ENCODE measurements at places on chromosomes 6 and 20. TPM values are rescaled to one million over a fixed set of nuclear protein-coding genes. Genes with fewer than 3 reads are reported as not detected.

Gene TFAP2D
- not detected for polyA plus RNA-seq

Gene BMP7
- not detected for polyA plus RNA-seq

GRCh38 chr6:101630941-101631340 lies 237.4 kb downstream of the GRIK2 start:
- no peak for DNase-seq

GRCh38 chr6:168793649-168794048 lies 352.7 kb downstream of the SMOC2 start:
- DNase-seq: no peak

DNA sequence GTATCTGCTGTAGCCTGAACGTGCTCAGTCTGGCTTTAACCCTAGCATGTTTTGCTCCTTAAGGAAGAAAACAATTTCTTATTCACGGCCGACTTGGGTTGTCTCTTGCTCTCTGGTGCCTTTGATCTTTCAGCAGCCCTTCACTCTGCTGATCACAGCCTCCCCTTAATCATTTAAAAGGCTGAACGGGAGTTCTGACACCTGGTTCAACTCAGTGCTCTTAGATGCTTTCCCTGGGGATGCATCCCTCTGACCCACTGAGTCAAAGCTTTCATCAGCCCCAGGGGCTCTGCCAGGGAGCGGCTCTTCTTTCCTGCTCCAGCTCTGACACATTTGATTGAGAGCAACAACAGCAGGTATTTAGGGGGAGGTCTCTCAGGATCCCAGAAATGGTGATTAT lies 79.0 kb upstream of the FYN start:
- no peak for DNase-seq

DNA sequence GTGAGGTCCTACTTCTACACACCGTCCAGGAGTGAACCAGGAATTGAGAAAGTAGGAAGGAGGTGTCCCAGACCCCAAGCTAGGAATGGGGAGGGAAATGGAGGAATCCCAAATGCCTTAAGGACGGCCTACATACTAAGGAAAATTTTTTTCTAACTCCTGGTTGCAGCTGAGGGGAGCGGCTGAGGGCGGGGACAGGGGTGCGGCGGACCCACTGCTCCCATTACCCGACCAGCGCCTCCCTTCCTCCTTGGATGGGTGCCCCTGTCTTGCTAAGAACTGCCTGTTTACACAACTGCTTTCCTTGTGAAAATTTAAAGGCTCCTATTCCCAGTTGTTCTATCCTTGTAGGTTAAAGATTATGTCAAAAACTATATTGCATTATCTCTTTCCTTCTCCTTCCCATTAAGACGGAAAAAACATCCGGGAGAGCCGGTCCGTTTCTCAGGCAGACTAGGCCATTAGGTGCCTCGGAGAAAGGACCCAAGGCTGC lies 699 bp upstream of the HSPA1B start:
- peak; percentile 83 for DNase-seq

DNA sequence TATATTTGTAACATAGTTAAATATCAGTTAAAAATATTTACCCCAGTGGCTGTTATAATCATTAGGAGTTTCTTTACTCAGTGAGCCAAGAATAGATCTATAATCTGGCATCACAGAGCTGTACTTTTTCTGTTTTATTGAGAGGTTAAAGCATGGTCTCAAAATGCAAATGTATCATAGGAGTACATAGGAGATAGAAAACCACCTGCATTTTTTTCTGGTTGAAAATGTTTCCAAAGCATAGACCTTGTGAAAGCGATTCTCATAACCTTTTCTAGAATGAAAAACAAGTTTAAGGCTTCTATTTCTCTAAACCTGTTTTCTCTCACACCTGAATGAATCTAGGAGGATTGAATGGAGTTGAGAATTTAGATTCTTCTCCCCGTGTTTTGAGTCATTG lies 14.4 kb downstream of the KCNQ5 start:
- DNase-seq: no peak

Gene CDH4
- polyA plus RNA-seq: 0.21 TPM

DNA sequence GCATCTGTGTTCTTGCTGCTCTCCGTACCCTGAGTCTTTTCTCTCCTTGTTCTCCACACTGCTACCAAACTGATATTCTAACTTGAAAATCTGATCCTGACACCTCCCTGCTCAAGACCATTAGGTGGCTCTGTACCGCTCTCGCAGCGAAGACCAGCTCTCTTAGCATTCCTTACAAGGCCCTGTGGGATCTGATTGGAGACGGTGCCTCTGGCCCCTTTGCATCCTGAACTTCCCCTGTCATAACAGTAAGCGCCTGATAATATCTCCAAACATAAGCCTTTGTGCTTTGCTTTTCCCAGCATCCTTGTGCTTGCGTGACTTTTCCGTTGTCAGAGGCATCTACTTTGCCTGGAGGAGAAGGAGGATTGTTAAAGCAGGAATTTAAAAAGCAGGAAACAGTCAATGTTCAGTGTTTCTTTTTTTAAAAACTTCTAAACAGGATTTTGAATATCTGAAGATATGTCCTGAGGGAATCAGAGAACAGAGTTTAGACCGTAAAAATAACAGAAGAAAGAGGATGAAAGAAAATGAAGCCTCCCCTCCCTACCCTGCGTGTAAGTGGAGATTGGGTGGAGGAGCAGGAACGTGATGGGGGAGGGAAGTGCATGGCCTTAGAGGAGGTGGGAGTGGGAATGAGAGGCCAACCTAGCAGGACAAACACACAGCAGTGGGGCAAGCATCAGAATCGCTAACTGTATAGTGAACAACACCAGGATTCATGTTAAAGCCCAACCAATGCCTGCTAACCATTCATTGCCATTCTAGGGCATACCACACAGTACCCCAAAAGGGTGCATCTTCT lies 89.2 kb upstream of the STMND1 start:
- DNase-seq: no peak

DNA sequence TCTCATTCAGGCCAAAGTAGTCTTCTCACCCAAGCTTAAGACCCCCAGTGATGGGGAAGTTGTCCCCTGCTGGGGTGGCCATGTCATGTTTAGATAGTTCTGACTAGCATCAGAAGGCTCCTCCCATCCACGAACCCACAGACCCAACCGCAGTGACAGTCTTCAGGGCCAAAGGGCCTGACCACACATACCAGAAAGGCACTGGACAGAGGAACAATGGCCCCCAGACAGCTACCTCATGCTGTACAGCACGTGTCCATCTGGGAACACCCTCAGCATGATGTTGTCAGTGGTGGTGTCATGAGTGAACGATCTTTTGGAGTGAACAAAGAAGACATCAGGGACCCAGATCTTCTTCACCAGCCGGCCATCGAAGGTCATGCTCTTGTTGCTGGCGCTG lies 46.3 kb downstream of the GABRR2 start:
- no peak for DNase-seq

Gene OLIG3
- polyA plus RNA-seq: not detected

Gene CRIP3
- polyA plus RNA-seq: 9.7 TPM

DNA sequence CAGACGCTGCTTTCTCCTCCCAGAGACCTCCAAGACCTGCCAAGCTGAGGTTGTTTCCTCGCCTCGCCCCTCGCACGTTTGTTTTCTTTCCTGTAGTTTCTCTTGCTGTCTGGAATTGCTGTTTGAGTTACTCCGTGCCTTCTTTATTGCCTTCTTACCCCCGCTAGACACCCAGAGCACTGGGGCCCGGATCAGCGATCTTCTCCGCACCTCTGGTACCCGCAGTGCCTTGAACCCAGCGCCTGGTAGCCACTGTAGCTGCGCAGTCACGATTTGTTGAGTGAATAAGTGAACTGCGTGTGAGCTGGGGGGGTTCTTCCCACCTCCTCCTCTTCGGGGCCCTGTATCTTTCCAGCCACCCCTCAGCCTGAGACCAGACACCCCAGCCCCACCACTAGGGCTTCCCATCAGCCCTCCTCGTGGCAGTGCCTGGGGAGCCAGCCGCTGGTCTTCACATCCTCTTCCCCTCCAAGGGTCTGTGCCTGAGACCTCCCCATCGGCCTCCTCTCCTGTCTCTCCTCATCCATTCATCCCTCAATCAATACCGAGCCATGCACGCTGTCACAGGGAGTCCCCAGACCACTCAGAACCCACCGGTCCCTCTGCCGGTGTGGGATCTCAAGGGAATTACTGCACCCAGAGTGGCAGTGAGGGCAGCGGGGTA lies 849 bp upstream of the BMP7 start:
- no peak for DNase-seq

Gene CGA
- not detected for polyA plus RNA-seq

DNA sequence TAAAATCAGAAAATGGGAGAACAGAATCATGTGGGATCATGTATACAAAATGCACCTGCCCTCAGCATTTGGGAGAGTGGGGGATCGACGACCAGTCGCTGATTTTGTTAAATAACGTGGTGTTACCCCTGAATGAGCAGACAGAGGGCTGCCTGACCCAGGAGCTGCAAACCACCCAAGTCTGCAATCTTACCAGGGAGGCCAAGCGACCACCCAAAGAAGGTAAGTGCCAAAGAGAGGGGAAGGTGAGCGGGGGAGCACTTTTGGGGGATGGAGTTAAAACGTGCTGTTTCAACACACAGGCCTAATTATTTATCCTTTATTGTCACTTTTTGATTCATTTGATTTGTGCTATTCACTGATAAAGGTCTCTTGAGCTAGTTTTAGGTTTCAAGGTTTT lies 4.1 kb downstream of the ADGRB3 start:
- no peak for DNase-seq

DNA sequence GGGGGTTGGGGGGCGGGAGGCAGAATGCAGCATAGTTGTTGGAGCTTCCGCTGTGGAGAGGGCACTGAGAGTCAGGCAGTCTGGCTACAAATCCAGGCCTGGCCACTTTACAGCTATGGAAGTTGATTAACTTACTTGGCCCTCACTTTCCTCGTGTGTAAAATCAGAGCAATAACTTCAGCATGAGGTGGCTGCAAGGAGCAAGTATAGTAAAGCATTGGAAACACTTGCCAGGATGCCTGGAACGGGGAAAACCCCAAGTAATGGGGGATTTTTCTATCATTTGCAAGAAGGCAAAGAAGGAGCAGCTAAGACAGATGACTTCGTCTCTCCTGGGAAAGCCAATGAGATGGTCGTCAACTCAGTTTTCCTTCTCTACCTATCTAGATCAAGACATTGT lies 35.8 kb downstream of the AGPAT4 start:
- no peak for DNase-seq

- DNase-seq: no peak
Measured at GRCh38 chr6:40710626-40711330, 123.6 kb upstream of the LRFN2 start.

- DNase-seq: no peak
Measured at GRCh38 chr6:7886132-7886531, 24.5 kb downstream of the TXNDC5 start.

DNA sequence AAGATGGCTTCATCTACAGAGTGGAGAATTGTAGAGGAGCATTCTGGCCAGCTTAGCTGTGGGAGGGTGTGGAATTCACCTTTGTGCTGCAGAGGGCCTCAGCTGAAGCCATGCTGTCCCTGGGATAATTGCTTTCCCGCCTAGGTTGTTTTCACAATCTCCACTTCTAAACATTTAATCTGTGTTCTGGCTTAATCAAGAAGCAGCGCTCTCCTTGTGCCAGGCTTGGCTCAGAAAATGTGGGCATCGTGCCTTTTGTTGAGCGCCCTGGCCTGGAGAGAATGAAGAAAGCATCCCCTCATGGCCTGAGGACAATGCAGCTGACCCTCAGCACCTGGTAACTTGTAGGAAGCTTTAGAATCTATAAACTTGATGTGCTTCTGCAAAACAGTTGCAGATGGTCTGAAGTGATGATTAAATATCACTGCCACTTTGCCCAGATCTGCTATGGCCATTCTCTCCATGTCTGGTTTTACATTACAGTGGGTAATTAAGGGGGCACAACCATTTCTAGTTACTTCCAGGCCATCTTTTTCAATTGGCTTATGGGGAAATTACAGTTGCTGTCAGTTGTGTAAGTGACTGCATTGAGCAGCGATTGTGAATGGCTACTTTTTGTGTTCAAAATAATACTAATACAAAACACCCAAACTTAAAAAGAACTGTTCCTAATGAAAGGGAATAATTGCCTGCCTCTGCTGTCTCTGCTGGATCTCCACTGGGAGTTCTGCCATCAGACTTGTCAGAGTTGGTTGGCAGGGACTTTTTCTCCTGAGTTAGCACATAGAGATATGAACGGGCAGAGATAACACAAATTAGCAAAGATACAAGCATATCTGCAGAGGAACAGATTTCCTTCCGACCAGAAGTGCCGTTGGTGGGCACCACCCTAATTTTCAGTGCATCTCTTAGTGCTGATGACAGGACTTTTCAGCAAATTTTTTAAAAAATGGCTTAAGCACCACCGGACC lies 18.4 kb downstream of the CTNNBL1 start:
- no peak for DNase-seq

Gene VGLL2
- not detected for polyA plus RNA-seq

DNA sequence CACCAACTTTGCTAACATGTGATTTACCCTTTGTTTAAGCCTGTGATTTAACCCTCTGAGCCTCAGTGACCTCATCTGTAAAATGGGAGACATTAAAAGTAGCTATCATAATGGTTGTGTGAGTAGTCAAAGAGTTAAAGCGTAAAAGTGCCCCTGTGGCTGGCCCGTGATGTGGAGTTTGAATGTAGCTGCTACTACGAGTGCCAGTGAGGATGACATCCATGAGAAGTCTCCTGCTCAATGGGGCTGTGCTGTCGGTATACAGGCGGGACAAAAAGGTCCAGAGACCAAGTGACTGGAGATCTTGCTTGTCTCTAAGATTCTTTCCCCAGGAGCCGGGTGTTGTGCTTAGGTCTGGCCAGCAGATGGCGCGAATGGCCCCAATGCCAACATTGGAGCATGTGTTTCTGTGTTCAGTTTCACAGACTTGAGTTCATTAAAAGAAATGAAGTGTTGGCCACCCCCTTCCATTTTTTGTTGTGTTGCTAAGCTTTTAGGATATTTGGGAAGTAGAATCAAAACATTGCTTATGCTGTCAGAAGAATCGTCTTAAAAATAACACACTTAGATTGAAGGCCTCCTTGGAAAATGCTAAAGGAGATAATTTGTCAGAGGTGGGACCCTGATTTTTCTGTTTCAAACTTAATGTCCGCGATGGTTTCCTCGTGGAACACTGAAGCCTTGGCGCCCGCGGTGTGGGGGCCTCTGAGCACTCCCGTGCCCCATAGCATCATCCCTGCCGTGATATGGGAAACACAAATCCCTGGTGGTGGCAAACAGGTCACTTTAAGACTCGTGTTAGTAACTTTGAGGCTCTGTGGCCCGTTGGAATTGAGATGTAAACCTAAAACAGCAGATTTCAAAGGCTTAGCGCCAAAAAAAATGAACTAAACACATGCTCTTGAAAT lies 9.3 kb upstream of the RBM38 start:
- DNase-seq: peak; percentile 81

DNA sequence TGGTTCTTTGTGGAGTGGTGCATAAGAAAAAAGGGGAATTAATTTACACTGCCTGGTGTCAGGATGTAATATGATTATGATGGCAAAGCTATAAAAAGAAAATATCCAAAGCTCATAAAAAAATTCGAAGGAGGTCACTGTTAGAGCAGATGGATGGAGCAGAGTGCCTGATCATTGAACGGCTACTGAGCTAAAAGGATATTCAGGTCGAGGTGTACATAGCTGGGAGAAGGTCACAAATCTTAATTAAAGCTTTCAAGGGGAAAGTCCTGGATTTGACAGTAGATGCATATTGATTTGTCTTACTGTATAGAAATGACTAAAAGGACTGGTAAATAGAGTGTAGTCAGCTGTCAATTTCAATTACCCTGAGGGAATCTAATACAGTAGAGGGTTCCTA lies 84.4 kb downstream of the PKIB start:
- DNase-seq: no peak

- no peak for DNase-seq
Measured at GRCh38 chr6:74409447-74409846, 713.4 kb downstream of the CD109 start.

- DNase-seq: no peak
Measured at GRCh38 chr6:143677577-143677890, 231 bp upstream of the PHACTR2 start.

- no peak for DNase-seq
Measured at GRCh38 chr20:38771621-38772020, 23.4 kb downstream of the ACTR5 start.

Gene EFCAB8
- 0.19 TPM for polyA plus RNA-seq
